Stimulated activated CD4-positive, alpha-beta T cell treated with anti-CD3 and anti-CD28 coated beads, Interleukin-1b, Interleukin-23, amount 100 ng/mL, for 1 hour (primary cell): ENCODE measurements at places on chromosomes 4 and X.

DNA sequence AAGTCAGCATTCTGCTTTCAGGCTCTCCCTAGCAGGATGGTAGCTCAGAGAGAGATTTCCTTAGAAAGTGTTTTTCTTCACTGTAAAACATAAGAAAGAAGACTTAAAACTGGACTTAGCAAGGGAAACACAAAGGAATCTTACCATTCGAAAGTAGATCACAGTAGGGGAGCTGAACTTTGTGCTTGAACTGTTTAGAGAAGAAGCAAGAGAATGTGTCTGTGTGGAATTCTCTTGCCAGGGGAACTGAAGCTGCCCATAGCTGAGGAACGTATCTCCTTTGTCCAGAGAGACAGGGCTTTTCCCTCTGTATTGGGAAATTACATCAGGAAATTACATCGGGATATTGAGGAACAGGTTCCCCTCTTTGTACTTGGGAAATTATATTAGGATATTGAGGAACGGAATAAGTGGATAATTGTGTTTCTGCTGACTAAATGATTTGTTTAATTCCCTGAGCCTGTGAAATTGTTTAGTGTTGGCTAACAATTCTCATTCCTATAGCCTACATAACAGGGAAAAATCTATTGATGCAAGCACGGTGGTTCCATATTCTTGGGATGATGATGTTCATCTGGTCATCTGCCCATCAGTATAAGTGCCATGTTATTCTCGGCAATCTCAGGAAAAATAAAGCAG is 21.2 kb downstream of the SRD5A3 start:
- DNase-seq: no peak

DNA sequence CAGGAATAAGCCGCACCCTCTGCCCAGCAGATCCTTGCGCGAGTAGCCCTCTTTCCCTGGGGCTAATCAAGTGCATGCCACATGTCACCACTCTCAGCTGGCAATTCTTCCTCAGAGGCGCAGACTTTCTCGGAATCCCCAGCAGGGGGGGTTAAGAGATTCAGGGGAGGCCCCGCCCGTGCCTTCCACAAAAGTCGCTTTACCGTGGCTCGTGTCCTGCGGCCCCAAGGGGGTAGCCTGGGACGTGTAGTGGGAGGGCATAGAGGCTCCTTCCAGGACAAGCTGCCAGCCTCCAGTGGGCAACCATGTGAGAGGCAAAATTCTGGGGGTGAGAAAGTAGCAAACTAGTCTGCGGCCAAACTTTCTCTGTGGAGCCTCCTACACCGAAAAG is 652 bp downstream of the SRPX start:
- DNase-seq: no peak

- no peak for DNase-seq
Measured at GRCh38 chrX:101051153-101051548, 760 bp downstream of the TRMT2B start.

DNA sequence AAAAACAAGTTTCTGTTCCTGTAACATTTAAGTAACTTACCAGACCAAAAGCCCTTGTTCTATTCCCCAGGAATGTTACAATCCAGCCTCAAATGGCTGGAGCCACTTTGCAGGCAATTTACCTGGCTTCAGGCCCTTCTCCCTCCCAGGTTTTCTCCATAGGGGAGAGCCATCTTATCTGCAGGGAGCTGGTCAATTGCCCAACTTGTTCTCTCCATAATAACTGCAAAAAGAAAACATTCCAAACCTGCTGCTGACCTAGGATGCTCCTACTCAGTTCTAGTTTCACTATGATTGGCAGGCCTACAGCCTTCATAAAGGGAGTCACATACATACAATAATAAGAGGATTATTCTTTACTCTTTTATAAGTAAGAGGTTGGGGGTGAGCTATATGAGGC is 670.7 kb downstream of the PCDH7 start:
- no peak for DNase-seq

GRCh38 chr4:5510504-5510903 is 197.9 kb downstream of the EVC2 start:
- no peak for DNase-seq

GRCh38 chrX:68934922-68935321 is 106.1 kb downstream of the EFNB1 start:
- DNase-seq: no peak

DNA sequence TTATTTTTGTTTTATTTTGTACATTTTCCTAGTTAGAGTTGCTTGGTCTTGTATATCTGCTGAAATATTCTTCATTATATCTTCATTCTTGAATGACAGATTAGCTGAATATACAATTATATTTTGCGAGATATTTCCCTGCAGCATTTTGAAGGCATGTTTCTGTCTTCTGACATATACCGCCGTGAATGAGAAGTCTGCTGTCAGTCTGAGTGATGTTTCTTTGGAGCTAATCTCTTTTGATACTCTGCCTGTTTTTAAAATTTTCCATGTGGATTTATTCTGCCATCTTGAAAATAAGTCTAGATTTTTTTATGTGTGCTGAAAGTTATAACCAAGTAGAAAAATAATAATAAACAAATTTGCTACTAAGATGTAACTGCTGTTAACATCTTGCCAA is 148.5 kb downstream of the MAGEC1 start:
- no peak for DNase-seq

DNA sequence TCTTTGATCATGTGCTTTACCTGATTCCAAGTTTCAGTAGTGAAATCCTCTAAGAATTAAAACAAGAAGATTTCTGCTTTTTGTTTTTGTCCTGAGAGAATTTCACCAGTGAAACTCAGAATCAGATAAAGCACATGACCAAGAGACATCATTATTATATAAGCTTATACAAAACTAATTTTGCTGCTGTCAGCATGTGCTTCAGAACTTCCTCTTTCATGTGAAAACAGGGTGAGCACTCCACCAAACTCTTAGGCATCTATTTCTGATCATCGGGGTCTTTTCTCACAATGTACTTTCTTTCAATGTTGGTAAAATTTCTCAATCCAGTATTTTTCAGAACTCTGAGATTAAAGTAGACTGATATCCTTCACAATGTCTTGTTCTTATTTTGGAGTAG is 152.1 kb downstream of the SLC39A8 start:
- no peak for DNase-seq

DNA sequence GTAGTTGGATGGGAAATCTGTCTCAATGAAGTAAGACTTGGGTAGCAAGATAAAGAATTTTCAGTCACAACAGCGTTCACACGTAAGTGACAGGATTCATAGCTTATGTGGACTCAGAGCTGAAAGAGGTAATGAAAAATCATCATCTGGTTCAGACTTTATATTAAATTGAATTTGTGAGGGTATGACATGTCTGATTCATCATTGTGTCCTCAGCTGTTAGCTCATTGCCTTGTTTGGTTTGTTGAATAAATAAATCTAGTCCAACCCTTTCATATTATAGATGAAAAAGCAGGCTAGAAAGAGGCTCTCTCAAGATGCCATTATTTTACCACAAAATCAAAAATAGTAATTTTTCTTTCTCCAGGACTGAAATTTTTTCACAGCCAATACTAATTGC is 2.7 kb upstream of the CYSLTR1 start:
- no peak for DNase-seq

DNA sequence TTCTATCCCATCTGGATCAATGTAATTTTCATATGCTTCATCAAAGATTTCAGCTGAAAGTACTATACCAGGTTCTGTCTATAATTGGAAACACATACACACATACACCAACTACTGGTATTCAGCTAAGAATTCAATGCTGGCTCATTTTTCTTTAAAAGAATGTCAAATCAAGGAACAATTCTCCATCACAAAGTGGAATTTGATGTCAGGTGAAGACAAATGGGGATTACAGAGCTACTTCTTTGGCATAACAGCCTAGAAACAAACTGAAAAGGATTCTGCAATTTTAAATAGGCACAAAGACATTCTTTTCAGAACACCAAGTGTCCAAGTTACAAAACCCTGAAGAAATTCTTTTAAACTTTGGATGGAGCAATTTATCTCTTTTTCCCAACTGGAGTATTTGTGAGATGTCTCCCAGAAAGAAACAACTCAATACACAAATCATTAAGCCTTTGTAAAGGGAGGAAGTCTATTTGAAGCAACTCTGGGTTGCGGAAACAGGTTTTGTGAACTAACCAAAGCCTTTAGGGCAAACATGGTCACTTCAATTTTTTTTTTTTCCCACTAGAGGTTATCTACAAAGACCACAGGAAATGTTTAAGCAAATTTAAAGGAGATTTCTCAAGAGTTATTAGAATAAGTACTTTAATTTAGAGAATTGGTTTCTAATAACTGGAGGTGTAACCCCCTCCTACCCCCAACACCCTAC is 1.9 kb upstream of the FAM9C start:
- no peak for DNase-seq

- no peak for DNase-seq
Measured at GRCh38 chrX:21305799-21306336, 68.3 kb upstream of the CNKSR2 start.
